ENCODE measurements at places on chromosomes 16 and 17.

- no peak for DNase-seq
Observed at GRCh38 chr17:48347177-48347576, 82.8 kb downstream of the SKAP1 start.

DNA sequence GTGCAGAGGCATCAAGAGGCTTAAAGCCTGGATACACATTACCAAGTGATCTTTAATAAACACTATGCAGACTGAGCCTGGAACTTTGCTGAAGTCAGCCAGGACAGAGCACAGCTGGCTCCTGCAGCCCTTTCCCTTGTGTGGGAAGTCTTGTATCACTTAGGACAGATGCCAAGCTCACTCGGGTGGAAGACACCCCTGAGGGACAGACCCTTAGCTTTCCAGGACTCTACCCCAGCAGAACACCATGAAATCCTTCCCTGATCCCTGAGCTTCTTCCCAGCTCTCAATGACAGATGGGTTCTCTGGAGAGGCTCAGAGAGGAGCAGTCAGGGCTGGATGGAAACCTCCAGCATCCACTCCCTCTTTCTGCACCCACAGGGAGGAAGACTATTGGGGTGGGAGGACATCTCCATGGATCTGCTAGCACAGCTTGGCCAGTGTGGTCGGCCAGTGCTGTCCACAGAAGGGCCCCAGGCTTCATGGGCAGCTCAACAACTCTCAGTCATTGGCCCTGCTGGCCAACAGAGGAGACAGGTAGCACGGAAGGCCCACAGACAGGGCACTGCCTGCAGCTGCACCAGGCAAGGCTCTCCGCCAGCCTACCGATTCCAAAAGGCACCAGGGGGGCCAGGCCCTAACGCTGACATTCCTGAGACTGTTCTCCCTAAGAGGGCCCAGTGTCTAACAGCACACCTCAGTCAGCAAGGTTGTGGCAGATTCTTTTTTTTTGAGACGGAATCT lies 15.9 kb downstream of the RAB5C start:
- no peak for DNase-seq

- no peak for DNase-seq
Observed at GRCh38 chr16:81140930-81141780, 45.0 kb upstream of the GCSH start.

- no peak for DNase-seq
Observed at GRCh38 chr17:41522301-41523224, 3.9 kb upstream of the KRT15 start.

DNA sequence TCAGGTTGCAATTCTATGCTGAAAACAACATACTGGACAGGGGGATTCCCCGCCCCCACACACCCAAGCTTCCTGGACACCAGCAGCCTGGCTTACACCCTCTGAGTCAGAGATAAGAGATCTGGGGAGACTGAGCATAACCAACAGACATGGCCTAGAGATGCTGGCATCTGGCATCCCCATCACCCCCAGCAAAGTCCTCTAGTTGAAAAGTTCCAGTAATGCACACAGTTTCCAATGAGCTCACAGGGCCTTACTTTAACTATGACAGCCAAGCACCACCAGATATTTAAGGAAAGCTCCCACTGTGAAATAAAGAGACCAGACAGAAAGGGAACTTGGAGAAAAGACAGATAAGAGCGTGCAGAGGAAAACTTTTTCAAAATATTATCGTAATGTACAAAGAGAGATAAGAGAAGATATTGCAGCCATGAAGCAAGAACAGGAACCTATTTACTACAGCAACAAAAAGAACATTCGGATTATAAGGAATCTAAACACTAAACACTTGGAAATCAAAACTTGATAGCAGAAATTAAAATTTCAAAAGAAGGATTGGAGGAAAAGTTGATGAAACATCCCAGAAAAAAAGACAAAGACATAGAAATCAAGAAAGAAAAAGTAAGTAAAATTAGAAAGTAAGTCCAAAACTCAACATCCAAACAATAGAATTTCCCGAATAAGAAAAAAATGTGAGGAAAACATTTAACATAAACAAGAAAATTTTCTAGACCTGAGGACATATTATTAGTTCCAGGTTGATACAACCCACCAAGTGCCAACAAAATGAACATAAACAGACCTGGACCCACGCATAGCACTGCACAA lies 17.2 kb upstream of the ALOX15 start:
- no peak for DNase-seq

DNA sequence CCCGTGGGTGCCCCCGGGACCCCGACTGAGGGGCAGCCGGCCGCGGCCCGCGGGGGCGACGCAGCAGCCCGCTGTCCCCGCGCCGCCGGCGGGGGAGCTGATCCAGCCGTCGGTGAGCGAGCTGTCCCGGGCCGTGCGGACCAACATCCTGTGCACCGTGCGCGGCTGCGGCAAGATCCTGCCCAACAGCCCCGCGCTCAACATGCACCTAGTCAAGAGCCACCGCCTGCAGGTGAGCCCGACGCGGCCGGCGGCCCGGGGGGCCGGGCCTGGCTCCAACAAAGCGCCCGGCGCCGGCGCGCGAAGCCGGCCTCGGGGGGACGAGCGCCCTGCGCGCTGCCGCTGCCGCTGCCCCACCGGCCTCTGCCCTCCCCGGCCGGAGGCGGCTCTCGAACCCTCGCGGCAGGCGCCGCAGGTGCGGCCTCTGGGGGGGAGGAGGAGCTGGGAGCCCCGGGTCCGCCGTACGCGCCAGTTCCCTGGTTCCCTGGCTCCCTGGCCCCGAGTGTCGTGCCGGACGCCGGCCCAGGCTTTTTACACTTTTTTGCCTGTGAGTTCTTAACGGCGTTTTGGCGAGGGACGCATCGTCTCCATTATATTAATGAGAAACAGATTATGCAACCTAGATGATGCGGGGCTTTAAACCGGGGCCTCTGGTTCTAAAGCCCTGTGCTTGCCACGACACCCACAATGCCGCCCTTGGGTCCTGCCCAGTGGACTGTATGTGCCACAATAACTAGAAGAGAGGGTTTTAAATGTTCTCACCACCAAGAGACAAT lies 521 bp downstream of the ATMIN start:
- DNase-seq: no peak

GRCh38 chr17:82145550-82146155 lies 47.6 kb upstream of the FASN start:
- no peak for DNase-seq

- no peak for DNase-seq
Observed at GRCh38 chr16:73408716-73409115, 360.8 kb upstream of the ZFHX3 start.

GRCh38 chr16:57838161-57838560 lies 35.9 kb upstream of the KIFC3 start:
- DNase-seq: no peak

DNA sequence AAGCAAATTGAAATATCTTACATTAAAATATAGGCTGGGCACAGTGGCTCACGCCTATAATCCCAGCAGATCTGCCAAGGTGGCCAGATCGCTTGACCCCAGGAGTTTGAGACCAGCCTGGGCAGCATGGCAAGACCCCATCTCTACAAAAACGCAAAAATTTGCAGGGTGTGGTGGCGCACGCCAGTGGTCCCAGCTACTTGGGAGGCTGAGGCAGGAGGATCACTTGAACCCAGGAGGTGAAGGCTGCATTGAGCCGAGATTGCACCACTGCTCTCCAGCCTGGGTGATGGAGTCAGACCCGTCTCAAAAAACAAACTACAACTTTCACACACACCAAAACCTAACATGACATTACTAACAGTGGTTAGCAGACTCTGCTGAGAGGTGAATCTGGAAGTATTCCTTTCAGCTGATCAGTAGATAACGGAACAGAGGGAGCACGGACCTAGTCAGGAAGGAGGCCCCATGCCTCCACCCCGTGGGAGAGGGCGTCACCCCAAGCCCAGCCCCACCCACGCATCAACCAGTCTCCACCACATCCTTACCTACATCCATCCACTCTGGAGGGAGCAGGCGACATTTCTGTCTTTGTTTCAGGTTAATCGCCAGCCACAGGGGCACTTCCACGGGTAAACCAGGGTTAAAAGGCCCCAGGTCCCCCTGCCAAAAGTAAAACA lies 1.7 kb downstream of the GINS2 start:
- no peak for DNase-seq

- DNase-seq: no peak
Observed at GRCh38 chr17:42104264-42104663, 6.0 kb upstream of the ZNF385C start.

GRCh38 chr17:59332749-59333377 lies 1.4 kb downstream of the YPEL2 start:
- no peak for DNase-seq

- no peak for DNase-seq
Observed at GRCh38 chr17:67891481-67892119, 66.3 kb downstream of the BPTF start.

DNA sequence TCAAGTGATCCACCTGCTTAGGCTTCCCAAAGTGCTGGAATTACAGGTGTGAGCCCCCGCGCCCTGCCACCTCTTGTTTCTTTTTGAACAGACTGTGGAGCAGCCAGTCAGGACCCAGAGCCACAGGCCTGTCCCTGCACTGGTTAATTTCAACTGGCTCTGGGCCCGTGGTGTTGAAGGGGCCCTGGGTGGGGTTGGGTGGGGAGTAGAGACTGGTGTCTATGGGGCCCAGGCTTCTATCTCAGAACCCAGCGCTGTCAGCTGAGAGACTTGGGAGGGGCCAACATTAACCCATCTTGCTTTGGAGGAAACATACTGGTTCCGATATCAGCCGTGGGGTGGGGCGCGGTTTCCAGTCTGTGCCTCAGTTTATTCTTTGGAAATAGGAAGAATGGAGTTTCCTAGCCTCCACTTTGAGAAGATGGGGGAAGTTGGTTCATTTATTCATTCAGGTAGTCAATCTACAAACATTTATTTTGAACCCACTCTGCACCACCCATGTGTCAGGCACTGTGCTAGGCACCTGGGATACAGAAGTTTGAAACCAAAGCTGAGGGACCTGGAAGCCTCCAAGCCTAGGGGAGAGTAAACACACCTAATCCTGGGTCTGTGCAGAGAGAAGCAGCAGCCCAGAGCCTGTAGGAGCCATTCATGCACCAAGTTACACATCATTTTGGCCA lies 15.5 kb upstream of the SLC4A1 start:
- DNase-seq: no peak

DNA sequence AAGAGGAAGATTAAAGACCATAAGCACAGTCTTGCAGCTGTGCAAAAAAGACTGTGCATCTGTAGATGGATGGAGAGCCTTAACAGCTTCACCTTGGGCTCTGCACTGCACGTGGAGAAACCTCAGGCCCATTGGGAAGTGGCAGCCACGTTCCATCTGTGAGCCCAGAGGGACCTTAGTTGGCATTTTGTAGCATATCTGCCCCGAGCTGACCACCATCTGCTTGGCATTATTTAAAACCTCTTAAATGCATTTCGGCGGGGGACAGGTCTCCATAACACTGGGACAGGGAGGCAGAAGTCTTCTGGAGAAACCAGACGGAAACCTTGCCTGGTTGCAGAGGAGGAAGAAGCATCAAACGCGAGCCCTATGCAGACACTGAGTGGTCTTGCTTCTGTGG lies 345.6 kb downstream of the CPPED1 start:
- DNase-seq: no peak

GRCh38 chr16:4501071-4501478 lies 24.9 kb downstream of the HMOX2 start:
- DNase-seq: no peak

DNA sequence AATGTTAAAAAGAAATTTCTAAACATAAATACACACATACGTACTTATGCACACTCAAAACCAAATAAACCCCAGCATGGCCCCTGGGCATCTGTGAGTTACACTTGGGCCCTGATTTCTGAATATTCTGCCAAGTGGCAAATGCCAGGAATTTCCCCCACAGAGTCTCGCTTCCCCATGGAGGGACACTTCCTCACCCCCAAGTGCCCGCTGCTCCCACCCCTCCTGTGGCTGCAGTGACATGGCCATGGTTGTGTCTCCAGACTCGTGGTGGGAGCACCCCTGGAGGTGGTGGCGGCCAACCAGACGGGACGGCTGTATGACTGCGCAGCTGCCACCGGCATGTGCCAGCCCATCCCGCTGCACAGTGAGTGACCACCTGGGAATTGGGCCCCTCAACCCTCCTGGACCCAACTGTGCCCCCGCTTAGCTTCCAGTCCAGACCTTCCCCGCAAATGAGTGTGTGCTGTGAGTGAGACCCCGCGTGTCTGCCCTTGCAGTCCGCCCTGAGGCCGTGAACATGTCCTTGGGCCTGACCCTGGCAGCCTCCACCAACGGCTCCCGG lies 4.0 kb downstream of the ITGAD start:
- no peak for DNase-seq

DNA sequence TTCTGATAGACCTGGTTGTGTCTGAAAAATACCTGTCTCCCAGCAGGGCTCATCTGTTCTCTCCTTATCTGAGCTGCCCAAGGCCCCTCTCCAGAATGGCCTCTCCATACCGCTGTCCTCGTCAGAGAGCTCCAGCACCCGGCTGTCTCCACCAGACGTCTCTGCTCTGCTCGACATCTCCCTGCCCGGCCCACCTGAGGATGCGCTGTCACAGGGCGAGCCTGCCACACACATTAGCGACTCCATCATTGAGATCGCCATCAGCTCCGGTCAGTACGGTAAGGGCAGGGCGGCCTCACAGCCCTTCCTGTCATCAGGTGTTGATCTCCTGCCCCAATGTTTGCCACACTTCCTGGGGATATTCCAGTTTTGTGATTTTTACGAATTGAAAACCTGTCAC lies 10.2 kb upstream of the JPT2 start:
- no peak for DNase-seq
